ENCODE measurements at places on chromosomes 5 and 9.
A peak's percentile ranks its signal among the peaks of the same experiment; 100 is the strongest.

DNA sequence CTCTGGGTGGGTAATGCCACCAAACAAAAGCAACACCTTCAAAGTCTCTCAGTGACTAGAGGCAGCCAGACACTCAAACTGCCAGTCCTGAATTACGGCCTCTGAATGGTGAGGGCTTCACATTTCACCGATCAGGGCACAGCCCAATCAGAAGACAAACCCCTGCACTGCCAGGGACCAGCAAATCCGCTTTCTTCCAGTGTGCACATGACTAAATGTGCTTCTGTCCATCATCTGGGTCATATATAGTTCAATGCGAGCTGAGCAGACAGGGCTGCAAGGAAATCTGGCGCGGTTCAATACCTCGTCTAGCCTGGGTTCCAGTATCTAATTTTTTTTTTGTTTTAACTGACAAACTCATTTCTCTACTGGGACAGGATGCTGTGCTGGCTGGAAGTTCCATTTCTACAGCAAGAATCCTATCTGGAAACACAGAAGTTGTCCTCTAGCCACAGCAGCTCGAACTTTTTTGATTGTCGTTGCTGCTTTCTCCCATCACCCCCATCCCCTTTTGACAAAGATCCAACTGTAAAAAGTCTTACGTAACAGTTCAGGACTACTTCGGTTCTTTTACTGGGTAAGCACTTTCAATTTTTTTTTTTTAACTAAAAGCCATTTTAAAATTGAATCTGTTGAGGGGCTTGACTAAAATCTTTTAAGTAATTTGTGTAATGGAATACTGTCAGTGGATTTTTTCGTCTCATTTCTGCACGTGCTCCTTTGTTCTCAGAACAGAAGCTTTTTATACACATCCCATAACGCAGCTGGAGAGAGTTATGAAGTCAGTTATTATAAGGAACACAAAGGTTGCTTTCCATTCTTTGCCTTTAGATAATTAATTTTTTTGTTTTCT, 112.7 kb downstream of the NR6A1 start:
- DNase-seq = peak; percentile 87

- DNase-seq = no peak
Observed at GRCh38 chr9:134237630-134238265, 73.4 kb upstream of the RNU6ATAC start.

DNA sequence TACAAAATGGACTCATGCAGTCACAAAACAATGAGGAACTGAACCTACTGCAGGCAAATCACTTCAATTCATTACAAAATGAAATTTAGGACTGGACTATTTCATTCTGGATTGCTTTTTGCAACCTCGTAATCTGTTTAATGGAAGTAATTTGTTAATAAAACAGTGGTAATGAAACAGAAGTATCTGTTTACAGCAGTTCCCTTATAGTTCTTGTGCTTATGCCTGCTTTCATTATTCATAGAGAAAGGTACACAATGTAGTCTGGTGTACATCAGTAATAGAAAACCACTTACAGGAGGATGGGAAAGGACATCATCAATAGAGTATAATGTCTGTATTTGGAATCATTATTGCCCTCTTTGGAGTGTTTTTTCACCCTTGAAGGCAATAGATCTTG, 389.2 kb upstream of the NUDT12 start:
- DNase-seq = no peak

- DNase-seq = peak; percentile 90
Observed at GRCh38 chr5:154198611-154199230, 8.2 kb downstream of the GALNT10 start.

- no peak for DNase-seq
Observed at GRCh38 chr5:162209005-162209605, 141.5 kb downstream of the GABRG2 start.

GRCh38 chr9:135278586-135278985, 191.1 kb downstream of the OLFM1 start:
- DNase-seq = no peak

GRCh38 chr5:40141896-40142295, 537.8 kb upstream of the PTGER4 start:
- no peak for DNase-seq

GRCh38 chr5:13985731-13986418, 41.4 kb upstream of the DNAH5 start:
- DNase-seq = peak; percentile 87

DNA sequence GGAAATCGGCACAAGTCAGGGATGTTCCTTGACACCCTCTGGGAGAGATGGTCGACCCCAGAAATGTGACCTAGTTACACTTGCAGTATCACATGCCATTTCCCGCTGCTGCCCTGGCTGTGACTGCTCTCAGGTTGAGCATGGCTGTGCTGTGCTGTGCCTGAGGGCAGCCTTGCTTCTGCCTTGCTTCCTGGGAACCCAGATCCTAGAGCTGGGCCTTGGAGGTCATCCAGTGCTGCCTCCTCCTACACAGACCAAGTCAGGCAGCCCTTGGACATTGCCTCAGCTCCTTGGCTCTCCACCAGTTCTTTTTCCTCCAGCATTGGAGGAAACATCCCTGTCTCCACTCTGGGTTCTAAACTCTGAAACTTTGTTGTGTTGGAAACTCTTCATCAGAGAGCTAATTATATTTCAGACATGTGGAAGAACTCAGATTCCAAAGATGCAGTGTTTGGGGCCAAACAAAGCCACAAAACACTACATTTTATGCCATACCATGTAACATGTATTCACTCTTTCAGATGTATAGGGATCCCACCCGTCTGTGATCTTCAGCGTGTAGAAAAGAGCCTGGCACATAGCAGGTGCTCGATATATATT, 6.1 kb downstream of the MAMDC2 start:
- no peak for DNase-seq

DNA sequence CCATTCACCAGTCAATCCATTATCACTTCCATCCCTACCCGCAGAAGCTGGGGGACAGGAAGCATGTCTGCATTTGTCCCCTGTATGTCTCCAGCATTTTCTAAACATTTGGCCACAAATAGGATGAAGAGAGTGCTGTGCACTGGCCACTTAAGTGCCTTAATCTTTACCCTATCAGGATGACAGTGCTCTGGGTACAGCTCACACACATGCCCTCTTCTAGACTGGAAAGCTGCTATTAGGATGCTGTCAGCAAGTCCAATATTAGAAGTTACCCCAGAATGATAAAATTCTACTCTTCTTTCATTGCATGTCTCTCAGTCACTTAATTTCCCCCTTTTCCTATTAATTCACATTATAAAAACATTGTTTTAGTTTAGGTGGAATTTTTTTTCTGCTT, 168.4 kb downstream of the RASEF start:
- DNase-seq = no peak

GRCh38 chr9:133368249-133368881, 7.5 kb downstream of the SURF4 start:
- DNase-seq = no peak

DNA sequence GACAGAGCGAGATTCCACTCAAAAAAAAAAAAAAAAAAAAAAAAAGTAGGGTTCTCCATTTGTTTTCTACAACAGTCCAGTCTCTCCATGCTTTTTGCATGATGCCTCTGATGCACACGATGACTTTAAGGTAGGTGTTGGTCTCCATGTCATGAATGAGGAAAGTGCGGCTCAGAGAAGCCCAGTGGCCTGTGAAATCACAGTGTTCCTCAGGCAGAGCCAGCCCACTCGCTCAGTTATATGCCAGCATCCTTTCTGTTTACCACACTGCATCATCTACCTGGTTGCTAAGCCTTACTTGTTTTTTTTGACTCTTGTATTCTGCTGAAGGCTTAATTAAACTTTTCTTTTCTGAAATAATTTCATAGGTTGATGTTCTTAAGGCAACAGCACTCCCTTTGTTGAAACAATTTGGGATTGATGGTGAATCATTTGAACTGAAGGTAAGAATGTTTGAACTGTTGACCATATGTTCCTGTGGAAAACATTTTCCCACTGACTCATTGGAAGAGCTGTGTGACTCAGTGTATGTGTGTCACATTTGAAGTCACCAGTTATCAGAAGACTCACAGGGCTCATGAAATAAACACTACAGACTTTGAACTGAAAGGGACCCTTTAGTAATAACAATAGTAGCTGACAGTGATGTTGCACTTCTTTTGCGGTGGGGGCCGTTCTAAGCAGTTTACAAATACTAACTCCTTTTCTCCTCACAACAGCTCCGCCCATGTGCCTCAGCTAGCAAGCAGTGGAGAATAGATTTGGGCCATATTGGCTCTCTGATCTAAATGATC, 40.2 kb downstream of the RCL1 start:
- DNase-seq = peak; percentile 63

- no peak for DNase-seq
Observed at GRCh38 chr5:16489322-16489791, 23.8 kb upstream of the ZNF622 start.

DNA sequence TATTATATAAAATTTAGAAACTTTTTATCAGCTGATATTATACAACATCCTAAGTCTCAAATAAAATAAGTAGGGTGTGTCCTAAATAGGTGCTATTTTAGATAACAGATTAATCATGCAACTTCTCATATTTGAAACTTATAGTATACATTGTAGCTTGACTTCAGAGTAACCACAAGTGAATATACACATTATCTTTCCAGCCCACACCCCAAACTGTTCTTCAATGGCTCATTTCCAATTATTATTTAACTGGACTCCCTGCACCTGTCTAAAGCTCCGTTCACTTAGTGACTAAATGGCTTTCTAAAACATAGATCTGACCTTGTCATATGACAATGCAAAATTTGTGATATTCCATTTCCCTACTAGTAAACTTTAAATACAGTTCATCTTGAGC, 490.9 kb upstream of the RGMB start:
- no peak for DNase-seq

DNA sequence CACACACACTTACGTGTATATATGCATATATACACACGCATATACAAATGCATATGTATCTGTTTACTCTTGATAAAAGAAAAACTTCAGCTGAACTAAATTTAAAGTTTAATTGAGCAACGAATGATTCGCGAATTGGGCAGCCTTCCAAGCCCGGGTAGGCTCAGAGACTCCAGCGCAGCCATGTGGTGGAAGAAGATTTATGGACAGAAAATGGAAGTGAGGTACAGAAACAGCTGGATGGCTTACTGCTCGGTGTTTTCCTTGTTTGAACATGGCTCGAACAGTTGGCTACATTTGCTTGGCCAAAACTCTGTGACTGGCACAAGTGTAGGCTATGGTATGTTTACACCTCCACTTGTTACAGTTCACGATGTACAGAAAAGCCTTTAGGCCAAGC, 239.3 kb upstream of the PRDM9 start:
- no peak for DNase-seq

GRCh38 chr5:170216257-170216864, 16.4 kb upstream of the C5orf58 start:
- DNase-seq = peak; percentile 35

GRCh38 chr9:100099722-100100042, 639 bp downstream of the INVS start:
- DNase-seq = no peak

DNA sequence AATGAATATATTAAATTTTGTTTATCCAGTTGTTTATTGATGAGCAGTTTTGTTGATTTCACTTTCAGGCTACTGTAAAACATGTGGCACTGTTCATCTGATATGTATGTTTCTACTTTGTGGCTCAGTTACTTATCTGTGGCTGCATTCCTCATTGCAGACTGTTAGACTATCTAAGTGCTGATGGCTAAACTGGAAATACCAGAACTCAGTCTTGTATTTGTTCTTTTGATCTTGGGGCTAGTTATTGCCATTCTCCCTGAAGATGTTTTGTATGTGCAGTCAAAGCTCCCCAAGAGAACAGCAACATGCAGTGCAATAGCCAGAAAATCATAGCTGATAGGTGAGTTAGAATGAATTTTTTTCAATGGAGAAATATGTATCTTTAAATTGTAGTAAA, 162.2 kb downstream of the GADD45G start:
- DNase-seq = no peak

GRCh38 chr5:177546258-177546741, 8.1 kb downstream of the FAM193B start:
- peak; percentile 91 for DNase-seq

DNA sequence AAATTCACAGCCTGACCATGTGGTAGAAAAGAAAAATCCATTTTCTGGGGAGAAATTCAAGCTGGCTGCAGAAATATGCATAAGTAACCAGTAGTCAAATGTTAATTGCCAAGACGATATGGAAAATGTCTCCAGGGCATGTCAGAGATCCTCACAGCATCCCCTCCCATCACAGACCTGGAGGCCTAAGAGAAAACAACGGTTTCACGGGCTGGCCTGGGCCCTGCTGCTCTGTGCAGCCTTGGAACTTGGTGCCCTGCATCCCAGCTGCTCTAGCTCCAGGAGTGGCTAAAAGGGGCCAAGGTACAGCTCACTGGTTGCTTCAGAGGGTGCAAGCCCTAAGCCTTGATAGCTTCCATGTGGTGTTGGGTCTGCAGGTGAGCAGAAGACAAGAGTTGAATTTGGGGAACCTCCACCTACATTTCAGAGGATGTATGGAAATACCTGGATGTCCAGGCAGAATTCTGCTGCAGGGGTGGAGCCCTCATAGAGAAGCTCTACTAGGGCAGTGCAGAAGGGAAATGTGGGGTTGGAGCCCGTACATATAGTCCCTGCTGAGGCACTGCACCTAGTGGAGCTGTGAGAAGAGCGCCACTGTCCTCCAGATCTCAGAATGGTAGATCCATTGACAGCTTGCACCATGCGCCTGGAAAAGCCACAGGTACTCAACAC, 49.7 kb downstream of the PTBP3 start:
- no peak for DNase-seq

DNA sequence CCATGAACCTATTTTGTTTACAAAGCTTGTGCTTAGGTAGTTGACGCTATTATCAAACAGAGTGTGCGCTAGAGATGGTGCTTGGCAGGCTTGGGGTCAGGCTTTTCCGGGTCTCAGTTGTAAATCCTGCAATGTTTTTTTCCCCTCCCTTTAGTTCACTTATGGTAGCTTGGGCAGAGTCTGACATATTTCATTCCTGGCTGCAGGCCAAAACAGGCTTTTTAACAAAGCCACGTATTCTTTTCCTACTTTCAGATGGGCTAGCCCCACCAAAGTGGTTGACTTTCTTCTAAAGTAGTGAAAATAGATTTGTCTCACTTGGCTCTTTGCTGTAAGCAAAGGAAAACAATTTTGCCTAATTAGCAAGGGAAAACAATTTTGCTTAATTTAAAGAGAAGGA, 58.0 kb upstream of the FBN2 start:
- no peak for DNase-seq
